Astrocyte of the cerebellum (primary cell): ENCODE measurements at places on chromosomes 1 and 21.

DNA sequence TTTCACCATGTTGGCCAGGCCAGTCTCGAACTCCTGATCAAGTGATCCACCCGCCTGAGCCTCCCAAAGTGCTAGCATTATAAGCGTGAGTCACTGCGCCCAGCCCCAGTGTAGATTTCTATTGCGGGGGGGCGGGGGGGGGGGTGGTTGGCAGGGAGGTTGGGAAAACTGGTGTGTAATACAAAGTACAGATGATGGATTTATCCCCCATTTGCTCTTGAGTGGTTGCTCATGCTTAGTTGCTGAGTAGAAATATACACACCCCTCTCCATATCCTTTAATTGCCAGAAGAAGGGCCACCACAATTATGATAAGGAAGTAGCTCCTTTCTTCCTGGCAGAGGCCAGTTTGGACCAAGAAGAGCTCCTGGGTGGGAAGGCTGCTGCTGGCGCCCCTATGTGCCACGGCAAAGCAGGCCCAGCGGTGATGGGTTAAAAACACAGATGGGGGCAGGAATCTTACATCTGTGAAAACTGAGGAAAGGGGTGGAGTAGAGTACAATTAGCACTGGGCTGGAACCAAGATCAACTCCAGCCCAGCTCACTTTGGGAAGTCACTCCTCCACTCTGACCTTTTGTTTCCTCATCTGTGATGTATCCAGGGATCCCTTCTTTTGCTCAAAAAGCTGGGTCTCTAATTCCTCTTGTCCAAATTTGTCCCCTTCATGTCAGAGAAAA lies 55.2 kb downstream of the MRPL37 start:
- DNase-seq = no peak

DNA sequence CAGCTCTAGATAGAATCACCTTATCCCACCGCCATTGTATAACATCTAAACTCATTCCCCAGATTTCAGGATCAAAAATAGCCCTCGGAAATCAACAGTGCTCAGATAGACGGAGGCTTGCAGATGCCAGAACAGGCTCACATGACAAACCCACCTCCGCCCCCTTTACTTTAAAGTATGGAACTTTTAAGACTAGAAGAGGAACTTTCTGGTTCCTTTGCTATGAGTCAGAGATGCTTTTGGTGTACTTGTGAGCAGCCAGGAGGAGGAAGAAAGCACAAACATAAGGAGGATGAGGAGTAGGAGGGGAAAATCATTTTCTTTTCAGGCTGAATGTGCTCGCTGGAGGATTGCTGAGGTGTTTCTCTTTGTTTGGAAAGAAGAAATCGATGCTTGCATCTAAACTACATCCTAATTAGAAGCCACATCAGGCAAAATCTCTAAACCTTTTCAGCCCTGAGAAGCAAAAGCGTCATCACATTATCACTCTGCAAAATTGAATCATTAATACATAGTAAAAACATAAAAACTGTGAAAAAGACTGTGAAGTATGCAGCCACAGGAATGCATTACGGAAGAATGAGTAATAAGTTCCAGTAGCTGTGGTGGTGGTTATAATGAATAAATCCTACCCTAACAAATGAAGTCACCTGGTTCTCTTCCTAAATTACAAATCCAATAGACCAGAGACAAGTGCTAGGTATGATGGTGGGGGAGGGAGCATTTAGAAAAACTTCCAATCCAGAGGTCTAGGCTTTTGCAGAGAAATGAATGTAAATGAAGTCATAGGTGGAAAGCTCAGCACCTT lies 251.3 kb downstream of the KCNH1 start:
- DNase-seq = peak; percentile 91

DNA sequence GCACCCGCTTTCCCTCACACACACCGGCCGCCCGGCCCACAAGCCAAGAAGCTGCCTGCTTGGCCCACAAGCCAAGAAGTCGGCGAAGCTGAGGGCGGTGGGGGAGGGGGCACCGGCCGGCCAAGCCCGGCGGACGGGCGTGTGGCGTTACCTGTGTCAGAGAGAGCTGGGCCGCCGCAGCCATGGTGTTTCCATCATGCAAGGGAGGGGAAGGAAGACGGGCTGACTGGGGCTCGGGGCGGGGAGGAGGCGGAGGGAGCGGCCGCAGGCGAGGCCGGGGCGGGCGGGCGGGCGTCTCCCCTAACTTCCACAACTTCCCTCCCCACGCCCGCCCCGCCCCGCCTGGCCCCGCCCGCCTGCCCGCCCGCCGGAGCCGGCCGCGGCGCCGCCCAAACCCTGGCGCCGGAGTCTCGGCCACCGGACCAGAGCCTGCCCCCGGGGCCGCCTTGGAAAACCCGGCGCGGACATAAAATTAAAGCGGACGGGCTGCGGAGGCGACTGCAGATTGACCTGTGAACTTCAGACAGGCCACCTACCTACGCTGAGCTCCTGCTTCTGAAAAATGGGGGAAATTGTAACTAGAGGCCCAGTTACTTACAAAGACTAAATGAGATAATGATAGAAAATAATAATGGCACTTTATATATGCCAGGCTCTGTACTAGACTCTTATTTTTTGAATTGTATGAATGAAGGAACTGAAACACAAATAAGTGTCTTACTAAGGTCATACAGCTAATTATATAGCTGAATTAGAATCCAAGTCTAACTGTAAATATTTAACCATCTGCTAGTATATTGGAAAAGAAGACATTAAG lies at the start of gene EPS15:
EPS15 (minus strand) TSS at position 219 of the 817 bp plus-strand sequence; CDS start at position 184, 35 bp downstream.
- DNase-seq = peak; percentile 48

GRCh38 chr1:170009551-170009950 lies 64.9 kb downstream of the KIFAP3 start:
- no peak for DNase-seq

- no peak for DNase-seq
Observed at GRCh38 chr1:40302475-40302874, 14.6 kb downstream of the COL9A2 start.

DNA sequence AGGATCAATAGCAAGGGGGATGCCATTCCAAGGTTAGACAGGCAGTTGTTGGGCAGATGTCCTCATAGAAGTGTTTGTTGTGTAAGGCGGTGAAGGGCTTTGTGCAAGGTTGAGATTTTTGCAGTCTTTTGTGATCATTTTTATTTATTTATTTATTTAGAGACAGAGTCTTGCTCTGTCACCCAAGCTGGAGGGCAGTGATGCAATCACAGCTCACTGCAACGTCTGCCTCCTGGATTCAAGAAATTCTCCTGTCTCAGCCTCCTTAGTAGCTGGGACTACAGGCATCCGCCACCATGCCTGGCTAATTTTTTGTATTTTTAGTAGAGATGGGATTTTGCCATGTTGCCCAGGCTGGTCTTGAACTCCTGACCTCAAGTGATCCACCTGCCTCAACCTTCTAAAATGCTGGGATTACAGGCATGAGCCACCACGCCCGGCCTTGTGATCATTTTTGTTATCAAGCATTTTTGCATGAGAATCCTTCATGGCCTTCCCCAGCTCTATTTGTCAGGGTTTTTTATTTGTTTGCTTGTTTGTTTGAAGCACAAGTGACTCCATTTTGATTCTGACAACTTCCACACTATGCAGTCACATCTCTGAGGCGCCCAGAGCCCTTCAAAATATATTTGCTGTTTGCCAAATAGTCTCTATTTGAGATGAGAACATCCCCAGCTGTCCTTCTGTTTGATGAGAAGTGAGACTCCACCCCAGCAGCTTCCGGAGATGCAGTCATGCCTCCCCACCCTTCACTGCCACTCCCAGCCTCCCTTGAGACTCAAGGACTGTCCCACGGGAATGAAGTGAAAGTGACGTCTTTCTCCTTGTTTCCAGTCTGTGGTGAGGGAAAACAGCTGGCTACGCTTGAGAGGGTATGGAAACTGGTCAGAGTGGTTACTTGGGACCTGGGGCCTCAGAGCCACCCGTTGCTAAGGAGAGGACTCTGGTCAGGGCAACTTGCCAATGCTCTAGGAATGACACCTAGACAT lies 38.0 kb downstream of the TMEM50B start:
- DNase-seq = peak; percentile 28
